Bronchus fibroblast of lung (primary cell): ENCODE measurements at places on chromosomes 13 and 19. TPM values are rescaled to one million over a fixed set of nuclear protein-coding genes. Genes with fewer than 3 reads are reported as not detected.

Gene JSRP1
- total RNA-seq = 0.15 TPM in 1 of 2 replicates, not detected in the other

Gene FXYD7
- total RNA-seq = not detected in 2 replicates

Gene CEACAM8
- not detected in 2 replicates for total RNA-seq

Gene ACER1
- 0.15 TPM in 1 of 2 replicates, not detected in the other for total RNA-seq

Gene AMER2
- not detected in 2 replicates for total RNA-seq
